ENCODE measurements at places on chromosomes 5 and 9.

- no peak for DNase-seq
Observed at GRCh38 chr5:60651872-60652620, 47.9 kb downstream of the DEPDC1B start.

- no peak for DNase-seq
Observed at GRCh38 chr9:131480258-131480657, 22.5 kb upstream of the POMT1 start.

- DNase-seq: no peak
Observed at GRCh38 chr5:95810305-95811125, 12.0 kb downstream of the GLRX start.

DNA sequence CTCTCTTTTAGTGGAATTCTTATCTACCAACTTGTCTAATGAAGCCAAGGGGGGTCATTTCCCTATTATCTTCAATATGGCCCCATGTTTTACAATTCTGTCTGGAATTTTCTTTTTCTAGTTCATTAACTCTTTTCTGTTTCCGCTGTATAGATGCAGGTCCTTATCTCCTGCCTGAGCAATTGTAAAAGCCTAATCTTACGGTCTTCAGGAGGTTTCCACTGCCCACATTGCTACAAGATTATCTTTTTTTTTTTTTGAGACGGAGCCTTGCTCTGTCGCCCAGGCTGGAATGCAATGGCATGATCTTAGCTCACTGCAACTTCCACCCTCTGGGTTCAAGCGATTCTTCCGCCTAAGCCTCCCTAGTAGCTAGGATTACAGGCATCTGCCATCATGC lies 132.3 kb downstream of the UNC13B start:
- DNase-seq: no peak

- no peak for DNase-seq
Observed at GRCh38 chr9:3824581-3824980, 298.8 kb upstream of the RFX3 start.

DNA sequence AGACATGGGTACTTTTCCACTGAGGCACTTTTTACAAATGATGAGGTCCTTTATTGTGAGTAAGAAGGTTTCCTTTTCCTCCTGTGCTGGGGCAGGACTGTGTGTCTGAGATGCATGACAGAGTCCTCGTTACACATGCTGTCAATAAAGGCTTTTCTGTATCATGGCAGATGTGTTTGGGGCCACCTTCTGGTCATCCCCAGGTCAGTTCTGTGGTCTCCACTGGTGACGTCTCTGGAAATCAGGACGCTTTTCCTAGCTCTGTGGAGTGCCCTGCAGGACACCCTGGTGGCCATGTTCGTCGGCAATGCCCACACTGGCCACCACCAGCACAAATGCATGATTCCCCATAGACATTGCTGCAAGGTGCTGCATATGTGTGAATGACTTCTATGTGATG lies 2.8 kb downstream of the CMBL start:
- no peak for DNase-seq

DNA sequence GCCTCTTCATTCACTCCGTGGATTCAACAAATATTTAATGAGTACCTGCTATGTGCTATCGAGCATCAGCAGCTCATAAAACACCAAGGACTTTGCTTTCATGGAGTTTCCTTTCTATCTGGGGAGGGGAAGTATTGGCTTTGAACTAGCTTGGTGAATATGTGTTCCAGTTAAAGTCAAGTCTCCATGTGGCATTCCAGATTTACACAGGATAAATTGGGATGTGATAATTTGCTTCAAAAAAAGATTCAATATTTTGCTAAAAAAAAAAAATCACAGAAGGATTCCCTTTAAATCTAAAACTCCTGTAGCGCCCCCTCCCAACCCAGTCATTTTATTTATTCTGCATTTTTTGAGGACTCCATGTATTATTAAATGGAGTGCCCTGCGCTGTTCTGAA lies 346.3 kb upstream of the SLC30A5 start:
- no peak for DNase-seq

GRCh38 chr5:61974680-61975079 lies 331.3 kb upstream of the KIF2A start:
- no peak for DNase-seq

- DNase-seq: no peak
Observed at GRCh38 chr9:131579789-131580211, 34.5 kb downstream of the PRRT1B start.

DNA sequence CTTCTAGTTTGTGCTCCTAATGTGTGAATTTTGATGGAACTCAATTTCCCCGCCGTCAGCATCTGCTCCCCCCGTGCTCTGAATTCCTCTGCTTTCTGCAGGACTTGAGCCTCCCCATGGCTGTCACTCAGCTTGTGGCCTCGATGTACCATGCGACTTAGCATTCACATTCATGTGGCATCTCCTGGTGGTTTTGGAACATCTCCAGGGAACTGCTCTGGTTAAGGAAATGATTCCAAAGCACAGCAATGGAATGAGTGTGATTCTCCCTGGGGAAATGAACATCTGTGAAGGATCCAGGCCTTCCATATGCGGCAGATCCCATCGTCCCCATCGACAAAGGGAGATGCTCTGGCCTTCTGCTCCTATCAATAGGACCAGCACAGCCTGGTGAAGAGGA lies 119.0 kb downstream of the ENTREP1 start:
- DNase-seq: no peak

- no peak for DNase-seq
Observed at GRCh38 chr5:56479126-56479525, 246.0 kb upstream of the ANKRD55 start.

DNA sequence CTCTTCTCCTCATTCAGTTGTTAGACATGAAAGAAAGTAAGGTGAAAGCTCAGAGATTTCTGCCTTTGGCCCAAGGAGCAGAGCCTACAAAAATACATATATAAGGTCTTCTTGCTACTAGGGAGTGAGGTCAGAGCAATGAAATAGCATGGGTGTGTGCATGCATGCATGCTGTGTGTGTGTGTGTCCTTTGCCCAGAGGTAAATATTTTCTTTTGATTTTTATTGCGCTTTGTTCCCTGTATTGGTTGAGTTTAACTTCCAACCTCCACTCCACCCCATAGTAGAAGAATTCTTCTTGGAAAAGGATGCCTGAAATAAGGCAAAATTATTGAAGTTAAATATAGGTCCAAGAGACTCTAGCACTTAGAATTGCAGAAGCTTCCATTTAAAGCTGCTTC lies 248.0 kb upstream of the PTGER4 start:
- DNase-seq: no peak

GRCh38 chr5:80054682-80055081 lies 19.5 kb downstream of the THBS4 start:
- DNase-seq: no peak

- peak; percentile 2 for DNase-seq
Observed at GRCh38 chr9:134914501-134914834, 3.2 kb downstream of the FCN1 start.

DNA sequence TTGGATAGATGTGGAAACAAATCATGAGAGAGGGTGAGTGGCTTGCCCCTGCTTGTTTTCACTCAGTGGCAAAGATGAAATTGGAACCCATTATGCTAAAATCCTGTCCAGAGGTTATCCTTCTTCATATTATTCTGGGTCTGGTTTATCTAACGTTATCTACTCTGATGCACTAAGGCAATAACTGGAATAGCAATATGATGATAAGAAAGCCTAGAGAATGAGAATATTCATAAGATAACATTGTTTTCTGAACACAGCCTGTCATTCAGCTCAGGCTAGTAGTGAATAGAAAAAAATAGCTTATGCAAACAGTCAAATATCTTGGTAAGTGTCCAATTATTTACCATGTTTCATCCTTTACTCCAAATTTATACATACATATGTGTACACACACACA lies 132.0 kb upstream of the C6 start:
- no peak for DNase-seq

DNA sequence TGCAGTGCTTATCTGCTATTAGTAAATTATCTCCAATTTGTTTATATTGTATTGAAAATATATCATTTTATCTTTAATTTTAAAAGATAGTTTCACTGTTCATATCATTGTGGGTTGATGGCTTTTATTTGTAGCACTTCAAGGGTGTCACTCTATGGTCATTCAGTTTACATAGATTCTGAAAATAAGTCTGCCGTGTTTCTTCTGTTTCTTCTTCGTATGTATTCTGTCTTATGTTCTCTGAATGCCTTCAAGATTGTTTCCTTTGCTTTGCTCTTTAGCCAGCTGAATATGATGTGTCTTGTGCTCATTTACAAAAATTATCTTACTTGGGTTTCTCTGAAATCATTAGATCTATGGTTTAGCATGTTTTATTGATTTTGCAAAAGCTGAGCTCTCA lies 359.9 kb downstream of the CYLC2 start:
- no peak for DNase-seq

- no peak for DNase-seq
Observed at GRCh38 chr9:91403665-91404543, 19.7 kb downstream of the NFIL3 start.

DNA sequence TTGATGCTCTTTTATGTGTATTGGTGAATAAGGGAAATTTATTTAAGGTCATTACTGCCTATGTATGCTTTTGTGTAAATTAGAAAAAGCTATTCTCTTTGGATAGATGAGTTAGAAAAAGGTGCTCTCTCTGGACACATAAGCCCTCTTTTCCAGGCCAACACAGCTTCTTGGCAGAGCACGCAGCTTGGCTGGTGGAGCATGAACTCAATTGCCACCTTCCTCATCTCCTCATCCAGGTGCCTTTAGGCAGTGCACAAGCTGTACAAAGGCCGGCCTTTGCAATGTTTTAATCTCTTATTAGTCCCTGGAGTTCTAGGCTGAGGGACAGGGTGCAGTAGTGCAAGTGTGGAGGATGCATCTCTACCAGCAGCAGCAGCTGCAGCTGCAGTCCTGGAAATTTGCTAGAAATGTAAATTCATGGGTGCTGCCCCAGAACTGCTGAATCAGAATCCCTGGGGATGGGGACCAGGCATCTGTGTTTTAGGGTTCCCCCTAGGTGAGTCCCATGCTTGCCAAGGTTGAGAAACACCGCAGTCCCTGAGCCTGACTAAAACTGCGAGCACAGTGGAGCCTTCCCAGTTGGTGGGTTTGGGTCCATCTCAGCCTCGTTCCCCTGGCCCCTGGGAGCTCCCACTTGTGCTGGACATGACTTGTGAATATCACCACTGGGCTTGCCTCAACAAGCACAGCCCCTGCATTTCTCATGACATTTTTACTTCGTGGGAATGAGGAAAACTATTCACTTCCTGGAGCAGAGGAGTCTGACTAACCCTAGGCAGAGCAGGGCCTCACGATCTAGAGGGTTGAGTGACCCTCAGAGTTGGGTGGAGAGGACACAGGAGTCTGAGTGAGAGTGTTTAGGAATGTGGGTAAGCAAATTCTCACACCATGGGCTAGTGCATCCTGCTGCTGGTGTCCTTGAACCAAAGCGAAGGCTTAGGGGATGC lies 272.3 kb downstream of the ZSWIM6 start:
- DNase-seq: no peak

GRCh38 chr5:77087484-77088261 lies 588 bp upstream of the ZBED3 start:
- DNase-seq: peak; percentile 59

GRCh38 chr9:113368982-113369854 lies 7.6 kb downstream of the HDHD3 start:
- DNase-seq: no peak

GRCh38 chr9:2055203-2055658 lies 40.1 kb downstream of the SMARCA2 start:
- DNase-seq: no peak

DNA sequence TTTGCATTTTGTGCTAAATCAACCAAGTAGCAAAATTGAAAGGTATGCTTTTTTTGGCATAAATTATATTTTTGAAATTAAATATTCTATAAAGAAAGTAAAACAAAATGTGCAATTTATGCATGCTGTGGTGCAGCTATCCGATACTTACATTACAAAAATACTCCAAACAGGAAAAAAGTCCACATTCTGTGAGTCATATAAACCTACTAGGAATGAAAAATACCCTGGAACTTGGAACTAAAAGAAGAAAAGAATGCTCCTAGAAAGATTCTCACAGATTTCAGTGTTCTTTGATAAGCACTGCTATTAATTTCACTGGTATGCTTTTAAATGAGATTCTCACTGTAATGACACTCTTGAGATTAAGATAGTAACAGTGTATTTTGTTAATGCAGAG lies 92.6 kb downstream of the OSMR start:
- no peak for DNase-seq

- DNase-seq: no peak
Observed at GRCh38 chr5:142197781-142198180, 89.2 kb downstream of the NDFIP1 start.

DNA sequence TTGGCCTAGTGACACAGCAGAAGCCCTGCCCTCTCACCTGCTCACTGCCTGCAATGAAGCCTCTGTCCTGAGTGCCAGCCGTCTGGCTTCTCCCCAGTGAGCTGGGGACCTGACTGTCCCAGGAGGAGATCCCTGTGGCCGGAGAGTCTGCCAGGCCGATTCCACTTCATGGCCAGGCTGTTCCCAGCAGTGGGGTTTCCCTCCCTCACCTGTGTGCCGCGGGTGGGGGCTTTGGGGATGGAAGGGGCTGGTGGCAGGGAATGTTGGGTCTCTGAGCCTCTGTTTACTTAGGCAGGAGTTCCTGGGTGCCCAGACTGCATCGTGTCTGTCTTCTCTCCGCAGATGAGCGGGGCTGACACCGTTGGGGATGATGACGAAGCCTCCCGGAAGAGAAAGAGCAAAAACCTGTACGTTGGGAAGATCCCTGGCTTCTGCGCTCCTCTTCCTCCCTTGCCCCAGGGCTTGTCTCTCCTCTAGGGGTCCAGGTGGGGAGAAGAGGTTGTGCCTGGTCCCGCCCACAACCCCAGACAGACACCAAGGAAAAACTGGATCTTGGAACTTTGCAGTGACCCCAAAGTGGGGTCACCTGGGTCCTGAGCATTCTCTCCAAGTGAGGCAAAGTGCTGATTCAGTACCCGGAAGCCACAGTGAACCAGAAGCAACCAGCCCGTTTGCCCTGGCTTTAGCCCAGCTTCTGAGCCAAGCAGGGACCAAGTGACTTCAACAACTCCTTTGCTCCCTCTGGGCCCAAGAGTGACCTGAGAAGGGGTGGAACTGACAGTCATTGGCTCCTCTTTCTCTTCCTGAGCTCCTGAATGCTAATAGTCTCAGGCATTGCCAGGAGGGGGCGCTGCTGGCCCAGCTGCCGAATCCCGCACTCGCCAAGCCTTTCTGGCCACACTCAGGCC lies 127.7 kb downstream of the RGS3 start:
- DNase-seq: peak; percentile 91

DNA sequence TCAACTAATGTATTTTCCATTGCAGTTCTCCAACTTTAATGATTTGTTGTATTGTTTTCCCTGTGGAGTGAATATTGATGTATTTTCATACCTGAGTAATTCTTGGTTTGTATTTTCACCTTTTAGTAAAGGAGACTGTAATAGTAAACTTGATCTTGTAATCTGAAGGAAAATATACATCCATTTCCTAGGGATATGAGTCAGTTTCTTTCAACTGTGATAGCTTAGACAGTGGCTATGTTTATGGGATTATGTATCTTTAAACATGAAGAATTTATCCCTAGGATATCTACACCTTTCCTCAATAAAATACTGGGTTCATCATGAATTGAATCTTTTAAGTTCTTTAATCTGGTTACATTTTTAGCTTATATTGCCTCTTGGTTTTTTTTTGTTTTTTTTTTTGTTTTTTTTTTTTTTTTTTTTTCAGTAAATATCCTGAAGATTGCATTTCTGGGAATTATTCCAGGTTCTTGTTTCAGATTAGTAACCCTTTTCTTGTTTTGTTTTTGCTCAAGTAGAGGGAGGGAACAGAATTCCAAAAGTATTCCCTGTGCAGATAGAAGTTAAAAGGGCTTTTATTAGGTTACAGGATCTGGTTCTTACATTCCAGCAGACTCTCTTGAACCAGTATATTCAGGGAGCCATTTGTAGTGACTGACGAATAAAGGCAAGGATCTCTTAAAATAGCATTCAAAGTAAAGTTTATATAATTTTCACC lies 7.1 kb downstream of the WDR36 start:
- DNase-seq: no peak

- peak; percentile 15 for DNase-seq
Observed at GRCh38 chr5:177442066-177442826, 4.4 kb upstream of the PRR7 start.
